ENCODE measurements at places on chromosomes 4 and X.
A peak's percentile ranks its signal among the peaks of the same experiment; 100 is the strongest.

- no peak for DNase-seq
These were observed 127.3 kb downstream of the CBR4 start for GRCh38 chr4:168882650-168883233.

DNA sequence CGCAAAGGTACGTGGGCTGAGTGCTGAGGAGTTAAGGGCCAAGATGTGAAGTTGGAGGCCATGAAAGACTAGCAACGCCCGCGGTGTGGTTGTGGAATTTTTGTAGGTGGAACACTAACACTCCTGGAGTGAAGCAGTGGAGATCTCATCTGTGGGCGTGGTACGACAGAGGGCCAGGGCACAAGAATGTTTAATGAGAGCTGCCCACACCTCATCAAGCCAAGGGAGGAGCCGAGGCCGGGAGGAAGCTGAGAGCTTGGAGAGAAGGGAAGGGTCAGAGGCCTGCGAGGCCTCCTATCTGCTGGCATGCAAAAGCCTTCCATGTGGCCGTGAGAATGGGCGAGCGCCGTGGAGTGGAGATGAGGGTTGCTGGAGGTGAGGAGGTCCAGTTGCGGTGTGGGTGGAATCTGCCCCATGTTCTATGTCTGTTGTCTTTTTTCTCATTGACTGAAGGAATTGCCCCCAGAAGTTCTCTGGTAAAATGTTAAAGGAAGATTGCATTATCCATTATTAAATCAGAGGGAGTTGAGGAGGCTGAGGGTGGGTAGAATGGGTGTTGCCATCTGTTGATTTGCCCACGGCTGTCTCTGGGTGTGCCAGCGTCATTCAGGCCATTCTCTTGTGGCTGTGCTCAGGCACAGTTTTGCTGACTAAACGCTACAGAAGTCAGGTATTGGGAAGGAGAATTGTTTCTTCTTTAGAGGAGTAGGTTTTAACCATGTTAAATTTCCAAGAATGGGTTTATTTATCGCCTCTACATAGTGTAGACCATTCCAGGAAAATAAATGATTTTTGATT is 19.8 kb downstream of the SNX25 start:
- DNase-seq: no peak

DNA sequence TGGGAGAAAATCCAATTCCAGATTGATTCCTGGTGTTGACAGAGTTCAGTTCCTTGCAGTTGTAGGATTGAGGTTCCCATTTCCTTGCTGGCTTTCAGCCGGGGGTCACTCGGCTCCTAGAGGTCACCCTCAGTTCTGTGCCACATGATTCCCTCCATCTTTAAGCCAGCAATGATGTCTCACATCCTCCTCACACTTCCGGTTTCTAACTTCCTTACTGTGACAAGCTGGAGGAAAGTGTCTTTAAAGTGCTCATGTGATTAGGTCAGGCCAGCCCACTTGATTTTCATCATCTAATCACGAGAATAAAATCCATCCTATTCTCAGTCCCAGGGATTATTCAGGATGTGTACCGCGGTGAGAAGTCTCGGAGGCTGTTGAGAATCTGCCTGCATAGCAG is 19.4 kb upstream of the SMIM31 start:
- no peak for DNase-seq

DNA sequence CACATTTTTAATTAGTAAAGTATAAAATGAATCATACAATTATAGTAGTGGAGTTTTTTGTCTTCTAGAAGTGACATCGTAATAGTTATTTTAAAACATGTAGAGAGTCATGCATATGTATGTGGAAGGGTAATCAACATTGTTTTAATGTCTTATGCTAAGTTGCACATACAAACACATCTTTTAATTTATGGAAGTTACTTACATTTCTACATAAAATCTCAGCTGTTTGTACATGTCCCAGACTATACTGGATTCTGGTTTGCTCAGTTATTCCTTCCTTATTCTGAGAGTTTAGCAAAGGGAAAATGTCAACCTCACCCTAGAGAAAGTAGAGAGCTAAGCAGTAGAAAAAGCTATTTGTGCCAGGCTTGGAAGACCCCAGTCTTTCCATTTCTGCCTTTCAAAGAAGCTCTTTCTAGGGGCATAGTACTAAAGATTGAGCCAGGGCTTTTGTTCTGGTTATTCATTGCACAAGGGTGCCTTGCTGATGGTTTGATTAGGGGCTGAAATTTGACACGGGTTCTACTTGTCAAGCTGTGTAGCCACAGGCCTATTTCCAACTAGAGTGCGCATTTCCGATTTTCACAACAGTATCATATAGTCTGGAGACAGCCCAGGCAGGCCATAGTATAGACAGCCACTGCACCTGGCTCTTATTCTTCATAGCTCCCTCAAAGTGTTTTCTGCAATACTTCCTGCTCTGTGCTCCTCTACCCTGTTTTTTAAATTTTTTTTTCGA is 106.3 kb downstream of the RPA4 start:
- no peak for DNase-seq

DNA sequence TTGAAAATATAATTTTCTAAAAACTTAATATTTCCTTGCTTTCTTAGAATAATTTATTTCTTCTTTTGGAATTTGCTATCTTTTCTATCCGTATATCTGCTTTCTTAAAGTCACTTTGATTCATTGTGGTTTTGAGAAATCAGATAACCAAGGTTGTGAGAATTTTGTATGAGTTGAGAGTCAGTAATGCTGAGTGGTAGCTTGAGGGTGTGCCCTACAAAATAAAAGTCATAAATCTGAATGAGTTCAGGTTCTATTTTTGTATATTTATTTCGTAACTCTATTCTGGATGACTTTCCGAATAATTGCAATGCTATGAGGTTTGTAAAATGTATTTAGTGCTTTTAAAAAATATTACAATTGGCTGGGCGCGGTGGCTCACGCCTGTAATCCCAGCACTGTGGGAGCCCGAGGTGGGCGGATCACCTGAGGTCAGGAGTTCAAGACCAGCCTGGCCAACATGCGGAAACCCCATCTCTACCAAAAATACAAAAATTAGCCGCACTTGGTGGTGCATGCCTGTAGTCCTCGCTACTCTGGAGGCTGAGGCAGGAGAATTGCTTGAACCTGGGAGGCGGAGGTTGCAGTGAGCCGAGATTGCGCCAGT is 8.9 kb downstream of the COPS4 start:
- DNase-seq: no peak

- DNase-seq: no peak
These were observed 84.6 kb downstream of the GPR143 start for GRCh38 chrX:9681011-9681410.

DNA sequence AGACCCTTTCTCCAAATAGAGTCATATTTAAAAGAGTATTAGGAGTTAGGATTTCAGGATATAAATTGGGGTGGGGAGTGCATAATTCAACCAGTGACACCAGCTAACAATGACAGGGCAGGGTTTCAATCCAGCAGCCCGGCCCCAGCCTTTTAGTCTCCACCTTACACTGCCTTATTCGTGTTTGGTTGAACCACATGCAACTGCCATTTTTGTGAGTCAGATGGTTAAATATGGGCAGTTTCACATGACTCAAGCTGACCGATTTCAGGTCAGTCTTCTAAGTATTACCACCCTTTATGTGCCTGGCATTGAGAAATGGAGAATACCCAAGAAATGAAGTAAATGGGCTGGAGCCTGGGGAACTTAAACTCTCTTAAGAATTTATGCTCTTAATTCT is 102.8 kb downstream of the STOX2 start:
- no peak for DNase-seq

- DNase-seq: no peak
These were observed 77.9 kb downstream of the EGF start for GRCh38 chr4:109990261-109991257.

GRCh38 chr4:186765138-186765537 is 41.5 kb upstream of the FAT1 start:
- DNase-seq: no peak

DNA sequence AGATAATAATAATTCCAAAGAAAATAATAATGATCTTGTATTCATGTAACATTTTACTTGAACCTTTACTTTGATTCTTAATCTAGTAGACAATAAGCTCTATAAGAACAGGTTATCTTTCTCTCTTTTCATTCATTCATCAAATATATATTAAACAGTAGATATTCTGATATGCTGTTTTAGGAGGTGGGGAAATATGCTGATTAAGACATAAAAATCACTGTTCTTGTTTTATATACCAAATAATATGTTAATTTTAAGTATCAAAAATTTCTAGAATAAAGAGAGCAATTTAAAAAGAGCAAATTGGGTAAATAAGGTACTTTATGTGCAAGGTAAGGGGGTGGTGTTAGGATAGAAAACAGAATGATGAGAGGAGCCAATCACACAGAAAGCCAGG is 401.9 kb downstream of the PDHA2 start:
- DNase-seq: no peak

GRCh38 chr4:43341741-43342140 is 449.2 kb downstream of the GRXCR1 start:
- no peak for DNase-seq

- DNase-seq: no peak
These were observed 154.3 kb upstream of the DCAF8L1 start for GRCh38 chrX:28135378-28136047.

GRCh38 chrX:636981-637659 is 6.5 kb downstream of the SHOX start:
- no peak for DNase-seq

DNA sequence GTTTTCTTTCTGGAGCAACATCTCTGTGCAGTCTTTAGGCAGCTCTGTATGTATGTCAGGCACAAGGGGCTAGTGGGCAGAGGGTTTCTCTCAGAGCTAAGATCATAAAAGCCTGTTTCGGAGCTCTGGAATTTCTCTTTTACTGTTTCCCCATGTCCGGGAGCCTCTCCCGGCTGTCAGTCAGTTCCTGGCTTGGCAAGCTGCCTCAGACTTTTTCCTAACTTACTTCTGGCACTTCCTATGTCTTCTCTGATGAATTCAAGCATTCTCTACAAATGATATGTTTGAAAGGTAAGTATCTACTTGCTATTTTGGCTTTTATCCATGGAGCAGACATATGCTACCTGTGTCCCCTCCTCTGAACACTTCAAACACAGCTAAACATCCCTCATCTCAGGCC is 129.3 kb upstream of the PGRMC2 start:
- DNase-seq: no peak

DNA sequence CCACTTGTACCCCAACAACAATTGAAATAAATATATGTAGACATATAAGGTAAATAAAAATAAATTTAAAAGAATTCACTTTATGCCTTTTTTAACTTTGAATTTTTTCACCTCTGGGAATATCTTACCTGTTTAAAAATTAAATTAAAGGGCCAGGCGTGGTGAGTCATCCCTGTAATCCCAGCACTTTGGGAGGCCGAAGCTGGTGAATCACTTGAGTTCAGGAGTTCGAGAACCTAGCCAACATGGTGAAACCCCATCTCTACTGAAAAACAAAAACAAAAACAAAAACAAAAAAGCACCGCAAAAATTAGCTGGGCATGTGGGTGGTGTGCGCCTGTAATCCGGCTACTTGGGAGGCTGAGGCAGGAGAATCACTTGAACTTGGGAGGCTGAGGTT is 164.8 kb downstream of the AASDH start:
- DNase-seq: no peak

DNA sequence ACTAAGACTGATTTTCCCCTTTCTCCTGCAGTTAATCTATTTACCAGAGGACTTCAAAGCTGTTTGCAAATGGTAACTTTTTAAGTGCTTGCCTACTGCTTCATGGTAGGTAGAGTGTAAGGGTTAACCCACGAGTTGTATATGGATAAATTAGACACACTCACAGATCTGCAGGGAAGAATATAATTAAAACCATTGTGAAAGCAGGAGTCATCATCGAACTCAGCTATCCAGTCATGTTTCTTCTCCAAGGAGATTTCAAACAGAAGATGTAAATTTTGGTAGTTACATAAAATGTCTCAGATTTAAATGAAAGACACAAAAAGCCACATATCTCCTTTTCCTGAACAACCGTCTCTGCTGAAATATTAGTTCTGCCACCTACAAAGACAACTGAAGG is 549 bp upstream of the XG start:
- no peak for DNase-seq

GRCh38 chrX:31199840-31200114 is 127.9 kb upstream of the FTHL17 start:
- DNase-seq: no peak

GRCh38 chr4:183286590-183287308 is 33.3 kb downstream of the CLDN22 start:
- DNase-seq: no peak

GRCh38 chr4:158253350-158253980 is 43.2 kb downstream of the TMEM144 start:
- DNase-seq: peak; percentile 6

DNA sequence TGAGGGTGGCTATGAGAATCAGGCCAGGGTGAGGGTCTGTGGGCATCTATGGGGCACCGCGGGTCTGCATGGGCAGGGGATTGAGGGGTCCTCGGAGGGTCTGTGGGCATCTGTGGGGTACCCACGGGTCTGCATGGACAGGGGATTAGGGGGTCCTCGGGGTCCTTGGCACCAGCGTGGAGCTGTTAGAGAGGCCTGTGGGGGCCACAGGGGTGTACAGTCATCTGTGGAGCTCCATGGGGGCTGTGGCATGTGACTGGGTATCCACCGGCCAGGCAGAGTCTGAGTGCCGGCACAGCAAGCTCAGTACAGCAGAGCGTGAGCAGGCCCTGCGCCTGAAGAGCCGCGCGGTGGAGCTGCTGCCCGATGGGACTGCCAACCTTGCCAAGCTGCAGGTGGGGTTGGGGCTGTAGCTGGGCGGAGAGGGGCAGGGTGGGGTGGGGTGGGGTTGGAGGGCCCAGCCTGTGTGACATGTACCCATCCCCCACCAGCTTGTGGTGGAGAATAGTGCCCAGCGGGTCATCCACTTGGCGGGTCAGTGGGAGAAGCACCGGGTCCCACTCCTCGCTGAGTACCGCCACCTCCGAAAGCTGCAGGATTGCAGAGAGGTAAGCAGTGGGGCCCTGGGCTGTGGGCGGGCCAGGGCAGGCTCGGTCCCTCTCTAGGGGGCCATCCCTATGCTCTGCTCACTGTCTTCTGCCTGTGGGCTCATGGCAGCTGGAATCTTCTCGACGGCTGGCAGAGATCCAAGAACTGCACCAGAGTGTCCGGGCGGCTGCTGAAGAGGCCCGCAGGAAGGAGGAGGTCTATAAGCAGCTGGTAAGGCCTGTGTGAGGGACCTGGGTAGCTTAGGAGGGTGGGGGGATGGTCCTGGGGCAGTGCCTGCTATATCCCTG is 12.9 kb downstream of the CCDC22 start:
- no peak for DNase-seq

DNA sequence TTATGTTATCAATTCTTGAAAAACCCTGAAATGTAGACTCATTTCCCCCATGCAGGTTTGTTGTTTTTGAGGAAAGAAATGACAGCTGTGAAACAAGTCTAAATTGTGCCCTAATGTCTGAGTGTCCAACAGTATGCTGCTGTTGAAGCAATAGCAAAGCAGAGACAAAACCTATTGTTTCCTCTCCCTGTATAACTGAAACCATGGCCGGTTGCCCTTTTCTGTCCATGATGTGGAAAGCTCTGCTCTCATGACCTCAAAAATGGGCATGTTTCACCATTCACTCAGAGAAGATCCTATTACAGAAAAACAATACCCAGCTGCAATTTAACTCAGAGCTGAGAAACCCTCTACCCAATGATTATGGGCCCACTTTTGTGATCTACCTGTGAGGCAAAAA is 312.6 kb upstream of the FTHL17 start:
- DNase-seq: no peak

- DNase-seq: no peak
These were observed 16.0 kb downstream of the MEPE start for GRCh38 chr4:87848622-87849351.

Data from activated T-cell treated with anti-CD3 and anti-CD28 coated beads for 48 hours (primary cell).